ENCODE measurements at places on chromosomes 7 and 10. TPM values are rescaled to one million over a fixed set of nuclear protein-coding genes. Genes with fewer than 3 reads are reported as not detected.

DNA sequence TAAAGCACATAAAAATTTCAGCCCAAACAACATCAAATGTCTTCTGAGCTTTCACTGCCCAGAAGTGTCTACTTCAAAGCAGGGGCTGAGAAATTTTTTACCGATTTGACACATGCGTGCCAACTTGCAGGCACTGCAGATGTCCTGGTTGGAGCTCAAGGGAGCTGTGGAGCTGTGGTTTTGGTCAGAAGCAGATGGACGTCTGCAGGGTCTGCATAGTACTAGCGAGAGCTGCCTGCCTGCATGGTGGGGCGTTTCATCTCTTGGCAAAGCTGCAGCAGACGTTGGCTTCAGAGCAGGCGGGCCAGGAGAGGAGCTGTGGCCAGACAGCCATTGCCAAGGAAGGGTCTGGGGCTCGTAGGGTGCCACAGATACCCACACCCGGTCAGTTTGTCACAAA lies 296.7 kb downstream of the GLRX3 start:
- H3K4me1 ChIP-seq, result no peaks in the 10 kb centered on the region
- no peak for DNase-seq
- no peak overlapping the region for H3K4me3 ChIP-seq
- H3K27me3 ChIP-seq, result no peaks in the 10 kb centered on the region
- no peaks in the 10 kb centered on the region for H3K36me3 ChIP-seq

DNA sequence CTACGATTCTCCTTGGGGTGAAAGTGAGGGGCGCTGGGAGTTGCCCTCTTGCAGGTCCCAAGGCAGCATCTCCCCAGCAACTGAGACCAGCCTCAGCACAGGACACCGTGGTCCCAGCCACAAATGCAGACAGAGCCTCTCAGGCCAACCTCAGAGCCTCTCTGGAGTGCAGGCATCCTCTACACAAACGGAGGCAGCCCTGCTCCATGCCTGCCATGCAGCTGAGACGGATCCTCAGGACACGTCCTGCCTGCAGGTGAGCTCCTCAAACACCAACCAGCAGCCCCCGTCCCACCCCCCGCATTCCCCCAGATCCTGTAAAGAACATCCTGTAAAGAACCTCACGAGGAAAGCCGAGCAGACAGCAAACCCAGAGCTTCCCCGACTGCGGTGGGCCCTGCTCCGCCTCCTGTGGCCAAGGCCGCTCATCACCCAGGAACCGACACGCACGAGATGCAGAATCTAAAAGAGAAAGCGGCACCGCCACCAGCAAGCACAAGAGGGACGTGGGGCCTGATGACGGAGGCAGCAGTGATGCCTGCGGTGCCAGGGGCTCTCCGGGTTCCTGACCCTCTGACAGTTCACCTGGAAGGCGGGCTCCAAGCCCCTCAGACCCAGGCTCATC lies 186.9 kb downstream of the PTPRN2 start:
- H3K4me3 ChIP-seq, result no peak overlapping the region
- no peak for DNase-seq
- no peaks in the 10 kb centered on the region for H3K36me3 ChIP-seq
- H3K27me3 ChIP-seq, result peaks cover 2% of the 10 kb centered on the region

DNA sequence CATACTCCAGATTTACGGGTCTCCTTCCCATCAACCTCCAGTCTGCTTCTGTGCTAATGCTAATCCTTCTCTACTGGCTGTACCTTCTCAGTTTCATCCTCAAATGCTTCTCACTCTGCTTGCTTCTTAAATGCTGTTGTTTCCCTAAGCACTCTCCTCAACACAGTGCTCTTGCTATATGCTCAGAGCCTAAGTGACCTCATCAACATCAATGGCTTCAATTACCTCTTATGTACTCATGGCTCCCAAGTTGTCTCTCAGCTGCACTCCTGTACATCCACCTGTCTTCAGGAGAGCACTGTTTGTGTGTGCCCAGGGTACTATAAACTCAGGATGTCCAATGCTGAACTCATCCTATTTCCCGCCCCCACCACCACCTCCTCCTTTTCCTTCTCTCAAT lies 22.5 kb downstream of the ELAPOR2 start:
- H3K4me1 ChIP-seq, result no peaks in the 10 kb centered on the region
- no peaks in the 10 kb centered on the region for H3K36me3 ChIP-seq
- H3K27ac ChIP-seq, result no peak overlapping the region
- no peak for DNase-seq
- H3K27me3 ChIP-seq, result no peaks in the 10 kb centered on the region

- DNase-seq, result no peak
- no peak overlapping the region for H3K4me3 ChIP-seq
- no peaks in the 10 kb centered on the region for H3K27me3 ChIP-seq
- H3K4me1 ChIP-seq, result no peaks in the 10 kb centered on the region
- H3K27ac ChIP-seq, result no peak overlapping the region
These were observed 69.2 kb upstream of the INSIG1 start for GRCh38 chr7:155228459-155228845.

Gene SFTPA1
- not detected for total RNA-seq

Gene PTPN20
- total RNA-seq, result 1.5 TPM

Measured in activated CD4-positive, alpha-beta memory T cell treated with anti-CD3 and anti-CD28 coated beads for 36 hours (primary cell).